ENCODE measurements at places on chromosomes 6 and 20.

DNA sequence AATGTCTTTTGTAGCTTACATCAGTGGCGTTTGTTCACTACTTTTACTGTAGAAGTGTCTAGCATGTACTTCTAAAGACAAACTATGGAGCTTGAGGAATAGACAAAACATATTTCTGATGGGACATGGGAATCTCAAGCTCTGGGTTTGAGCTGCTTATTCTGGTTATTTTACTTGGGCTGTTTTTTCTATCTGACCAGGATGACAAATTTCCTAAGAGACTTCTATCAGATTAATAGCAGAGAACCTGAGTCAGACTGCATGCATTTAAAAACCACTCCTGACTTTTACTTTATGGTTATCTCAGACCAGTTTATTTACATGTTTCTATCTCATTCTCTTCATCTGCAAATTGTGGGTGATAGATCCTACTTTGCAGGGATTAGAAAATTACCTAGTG is 1282.3 kb upstream of the GJE1 start:
- no peak for DNase-seq

DNA sequence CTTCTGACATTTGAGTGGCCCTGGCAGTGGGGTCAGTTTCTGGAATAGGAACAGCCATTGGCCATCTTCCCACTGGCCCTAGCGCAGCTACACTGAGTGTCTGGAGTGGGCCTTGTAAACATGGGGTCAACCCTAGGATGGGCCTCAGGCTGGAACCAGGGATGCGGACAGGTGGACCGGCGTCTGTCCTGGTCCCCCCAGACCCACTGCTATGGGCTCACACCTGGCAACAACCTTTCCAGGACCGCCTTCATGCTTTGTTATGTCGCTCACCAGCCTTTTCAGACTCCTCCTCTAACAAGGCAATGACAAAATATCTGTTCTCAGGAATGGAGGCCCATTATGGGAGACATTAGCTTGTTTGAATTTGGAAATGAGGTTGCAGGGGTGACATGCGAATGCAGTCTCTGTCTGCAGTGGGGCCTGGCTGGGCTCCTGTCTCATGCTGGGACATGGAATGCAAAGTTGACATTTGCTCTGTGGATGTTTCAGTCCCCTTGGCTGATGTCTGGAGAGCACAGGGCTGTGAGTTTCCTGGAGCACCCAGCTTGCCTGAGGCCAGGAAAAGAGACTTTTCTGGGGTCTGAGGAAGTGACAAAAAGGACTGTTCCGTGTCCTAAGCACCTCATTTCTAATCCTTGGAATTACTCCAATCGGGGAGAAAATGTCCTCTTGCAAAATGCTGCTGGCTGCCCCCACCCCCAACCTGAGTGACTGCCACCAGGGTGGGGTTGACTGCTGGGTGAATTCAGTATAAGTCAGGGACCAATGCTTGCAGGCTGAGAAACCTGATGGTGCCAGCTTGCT is 98.7 kb upstream of the PMEPA1 start:
- DNase-seq: no peak

DNA sequence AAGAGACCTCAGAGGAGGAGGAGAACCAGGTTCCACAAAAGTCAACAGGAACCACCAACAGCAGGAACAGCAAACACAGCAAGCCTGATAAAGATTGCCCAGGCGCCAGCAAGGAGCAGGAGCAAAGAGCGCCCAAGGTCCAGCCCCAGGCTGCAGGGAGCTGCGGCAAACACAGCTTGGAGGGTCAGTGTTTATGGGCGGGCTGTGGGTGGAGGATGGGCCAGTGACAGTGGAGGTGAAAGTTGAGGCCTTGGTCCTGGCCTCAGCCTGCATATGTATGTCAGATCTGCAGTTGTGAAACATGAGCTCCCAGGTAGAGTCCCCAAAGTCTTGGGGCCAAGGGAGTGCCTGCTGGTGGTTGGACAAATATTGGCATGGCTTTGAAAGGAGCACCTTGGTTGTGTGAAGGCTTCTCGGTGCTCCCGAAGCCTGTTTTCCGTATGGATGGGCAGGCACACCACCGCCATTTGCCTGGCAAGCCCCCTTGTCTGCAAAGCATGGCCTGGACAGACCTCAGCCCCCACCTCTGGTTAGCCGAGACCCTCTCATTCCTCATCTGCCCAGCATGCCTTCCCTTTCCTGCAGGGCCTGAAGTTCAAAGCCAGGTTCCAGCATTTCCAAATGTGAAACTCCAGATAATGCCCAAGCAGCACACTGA is 2.0 kb upstream of the CAPN11 start:
- no peak for DNase-seq

- DNase-seq: no peak
These were observed 45.3 kb downstream of the PDSS2 start for GRCh38 chr6:107413966-107414645.

DNA sequence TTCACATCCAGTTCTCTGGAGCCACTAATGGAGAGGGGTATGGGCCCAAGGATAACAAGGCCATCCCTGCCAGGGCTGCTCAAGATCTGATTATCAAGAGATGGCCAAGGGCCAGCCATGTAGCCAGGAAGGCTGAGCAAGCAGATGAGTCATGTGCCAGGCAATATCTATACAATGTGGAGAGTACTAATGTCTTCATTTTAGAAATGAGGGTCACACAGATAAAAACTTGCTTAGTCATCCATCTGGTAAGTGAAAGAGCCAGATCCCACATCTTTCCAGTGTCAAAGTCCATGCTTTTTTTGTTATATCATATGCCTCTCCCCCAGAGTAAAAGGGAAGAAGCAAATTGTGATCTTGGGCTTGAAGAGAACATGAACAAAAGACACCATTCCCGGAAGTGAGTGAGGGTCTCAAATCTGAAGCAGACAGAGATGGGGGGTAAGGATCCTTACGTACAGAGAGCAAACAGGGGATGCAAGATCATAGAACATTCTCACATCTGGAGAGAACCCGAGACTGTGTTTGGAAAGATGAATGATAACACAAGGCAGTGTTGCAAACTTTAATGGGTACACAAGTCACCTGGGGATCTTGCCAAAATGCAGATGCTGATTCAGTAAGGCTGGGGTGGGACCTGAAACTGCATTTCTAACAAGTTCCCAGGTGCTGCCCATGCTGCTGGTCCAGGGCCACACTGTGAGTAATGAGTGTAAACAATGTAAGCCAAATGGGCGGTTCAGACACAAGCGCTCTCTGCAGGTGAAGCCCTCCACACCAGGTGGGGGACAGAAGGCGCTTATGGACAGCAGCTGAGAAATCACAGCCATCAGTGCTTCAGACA is 20.0 kb upstream of the GSTA3 start:
- no peak for DNase-seq
